Trophoblast cell (in vitro differentiated cells and primary cell): ENCODE measurements at places on chromosomes 2 and 18.

DNA sequence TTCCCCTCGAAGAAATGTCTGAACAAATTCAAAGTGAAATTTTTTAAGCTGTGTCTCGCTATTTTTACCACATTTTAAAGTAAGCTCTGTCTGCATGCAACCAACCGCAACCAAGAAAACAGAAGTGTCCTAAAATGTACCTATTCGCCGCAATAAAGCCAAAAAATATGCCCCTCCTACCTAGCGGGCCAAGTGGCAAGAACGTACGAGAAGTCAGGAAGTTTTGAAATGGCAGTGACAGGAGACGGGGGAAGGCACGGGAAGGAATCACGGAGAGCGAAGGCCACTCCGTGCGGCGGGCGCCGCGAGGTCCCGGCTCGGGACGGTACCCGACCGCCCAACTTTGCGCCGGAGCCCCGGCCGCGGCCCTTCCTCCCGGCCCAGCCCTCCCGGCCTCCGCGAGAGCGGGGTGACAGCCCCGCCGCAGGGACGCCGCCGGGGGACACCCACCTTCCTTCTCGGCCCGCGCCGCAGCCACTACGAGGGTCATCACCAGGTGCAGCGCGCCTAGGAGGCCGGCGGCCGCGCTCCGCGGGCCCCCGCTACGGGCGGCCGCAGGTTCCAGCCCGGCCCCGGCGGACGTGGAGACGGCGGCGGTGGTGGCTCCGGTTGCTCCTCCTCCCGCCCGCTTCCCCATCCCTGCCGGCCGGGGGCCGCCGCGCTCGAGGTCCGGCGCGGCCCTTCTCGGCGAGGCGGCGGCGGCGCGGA is 568 bp downstream of the TMEM131 start:
- peak; percentile 49 for DNase-seq

DNA sequence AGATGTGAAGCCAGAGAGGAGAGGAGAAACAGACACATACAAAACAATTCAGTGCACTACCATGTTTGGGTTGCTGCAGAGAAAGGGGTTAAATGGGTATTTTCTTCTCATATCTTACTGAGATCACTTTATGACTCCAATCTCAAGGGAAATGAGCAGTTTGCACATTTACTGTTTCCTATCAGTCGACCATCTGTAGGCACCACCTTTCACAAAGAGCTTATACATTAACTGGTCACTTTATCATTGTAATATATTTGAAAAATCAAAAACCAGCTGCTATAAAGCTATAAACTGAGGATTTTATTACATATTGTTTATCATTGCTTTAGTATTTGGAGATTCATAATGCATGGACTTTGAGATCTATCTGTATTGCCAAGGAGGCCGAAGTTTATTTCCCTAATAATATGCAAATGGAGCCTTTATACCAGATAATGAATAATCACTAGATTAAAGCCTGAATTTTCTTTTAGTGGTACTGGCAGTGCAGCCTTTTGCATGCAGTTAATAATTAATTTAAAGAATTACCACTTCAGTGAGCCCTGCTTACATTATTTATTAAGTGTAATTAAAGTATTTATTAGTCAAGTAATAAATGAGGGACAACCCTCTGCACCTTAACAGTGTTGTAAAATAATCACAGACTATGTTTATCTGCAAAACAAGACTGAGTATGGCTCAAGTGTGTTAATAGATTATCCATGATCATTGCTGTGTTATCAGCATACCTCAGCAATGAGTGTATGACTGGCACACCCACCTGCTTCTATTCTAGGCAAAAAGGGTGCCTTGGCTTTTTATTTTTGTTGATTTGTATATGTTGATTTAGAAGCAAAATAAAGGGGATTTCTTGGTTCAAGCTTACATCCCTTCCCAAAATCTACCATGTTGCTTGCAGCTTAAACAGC is 167.7 kb upstream of the SLC14A2 start:
- no peak for DNase-seq

- DNase-seq, result no peak
Observed at GRCh38 chr2:165876712-165877111, 76.9 kb downstream of the TTC21B start.

DNA sequence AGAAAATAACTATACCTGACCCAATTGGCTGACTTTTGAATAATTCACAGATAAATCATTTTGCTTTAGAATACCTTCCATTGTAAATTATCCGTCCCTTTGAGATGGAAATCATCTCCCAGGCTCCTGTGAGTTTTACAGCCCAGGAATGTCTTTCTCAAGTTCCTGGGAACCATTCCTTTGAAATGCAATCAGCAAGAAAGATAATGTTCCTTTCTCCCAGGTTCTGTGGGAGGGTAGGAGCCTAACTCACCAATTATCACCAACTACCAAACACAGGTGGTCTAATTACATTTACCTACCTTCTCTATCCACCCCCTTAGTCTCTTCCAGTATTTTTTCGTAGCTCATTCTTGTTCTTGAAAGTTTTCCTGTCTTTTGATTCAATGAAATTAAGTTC is 1016.0 kb downstream of the SOCS6 start:
- DNase-seq, result no peak

GRCh38 chr18:43620936-43621335 is 343.6 kb upstream of the SYT4 start:
- no peak for DNase-seq

DNA sequence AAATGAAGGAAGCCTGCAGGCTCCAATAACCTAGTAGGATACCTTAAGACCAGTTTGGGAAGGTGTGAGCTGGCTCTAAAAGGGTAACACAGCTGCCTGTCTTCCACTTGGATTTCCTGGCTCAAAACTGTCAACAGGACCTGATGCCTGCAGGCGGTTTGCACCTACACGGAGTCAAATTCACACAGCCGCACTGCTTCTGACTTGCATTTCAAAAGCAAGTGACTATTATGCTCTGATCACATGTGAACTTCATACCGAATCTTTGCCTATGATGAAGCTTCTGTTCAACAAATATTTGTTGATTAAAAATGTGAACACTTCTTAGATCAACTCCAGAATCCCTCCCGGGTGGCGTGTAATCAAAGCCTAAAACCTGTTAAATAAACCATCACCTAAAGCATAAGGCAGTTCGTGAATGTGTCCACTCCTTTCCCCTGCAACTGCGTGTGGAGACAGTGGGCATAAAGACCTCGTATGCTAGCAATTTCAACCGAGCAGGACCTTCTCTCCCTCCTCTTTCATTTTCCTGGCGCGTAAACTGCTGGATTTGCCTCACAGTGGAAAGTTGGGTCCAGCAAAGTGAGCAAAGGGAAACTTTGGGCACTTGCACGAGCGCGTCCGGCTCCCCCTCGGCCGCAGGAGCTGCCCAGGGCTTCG is 784 bp downstream of the CRACDL start:
- no peak for DNase-seq

GRCh38 chr18:46910856-46911255 is 6.5 kb downstream of the PIAS2 start:
- no peak for DNase-seq

- DNase-seq, result no peak
Observed at GRCh38 chr18:32771169-32771751, 1.6 kb downstream of the KLHL14 start.
